ENCODE measurements at places on chromosomes 12 and 14.
A peak's percentile ranks its signal among the peaks of the same experiment; 100 is the strongest.

DNA sequence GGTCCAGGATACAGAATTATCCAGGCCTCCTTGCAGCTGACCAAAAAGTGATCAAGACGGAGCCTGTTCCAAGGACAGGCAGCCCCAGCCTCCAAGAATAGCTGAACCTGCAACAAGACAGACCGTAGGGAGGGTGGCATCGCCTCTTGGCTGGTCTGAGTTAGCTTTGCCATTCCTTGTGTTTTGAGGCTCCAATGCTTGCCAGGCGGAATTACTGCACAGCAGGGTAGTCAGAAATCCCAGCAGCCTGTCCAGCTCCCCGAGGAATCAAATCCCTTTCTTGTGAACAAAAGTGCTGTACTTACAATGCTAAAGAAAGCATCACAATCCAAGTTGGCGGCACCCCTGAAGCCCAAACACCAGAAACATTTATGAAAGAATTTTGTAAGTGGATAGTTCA is 246.9 kb downstream of the TMEM132C start:
- peak; percentile 22 for DNase-seq

- peak; percentile 44 for DNase-seq
These were observed 200.3 kb upstream of the CAND1 start for GRCh38 chr12:67068761-67069450.

DNA sequence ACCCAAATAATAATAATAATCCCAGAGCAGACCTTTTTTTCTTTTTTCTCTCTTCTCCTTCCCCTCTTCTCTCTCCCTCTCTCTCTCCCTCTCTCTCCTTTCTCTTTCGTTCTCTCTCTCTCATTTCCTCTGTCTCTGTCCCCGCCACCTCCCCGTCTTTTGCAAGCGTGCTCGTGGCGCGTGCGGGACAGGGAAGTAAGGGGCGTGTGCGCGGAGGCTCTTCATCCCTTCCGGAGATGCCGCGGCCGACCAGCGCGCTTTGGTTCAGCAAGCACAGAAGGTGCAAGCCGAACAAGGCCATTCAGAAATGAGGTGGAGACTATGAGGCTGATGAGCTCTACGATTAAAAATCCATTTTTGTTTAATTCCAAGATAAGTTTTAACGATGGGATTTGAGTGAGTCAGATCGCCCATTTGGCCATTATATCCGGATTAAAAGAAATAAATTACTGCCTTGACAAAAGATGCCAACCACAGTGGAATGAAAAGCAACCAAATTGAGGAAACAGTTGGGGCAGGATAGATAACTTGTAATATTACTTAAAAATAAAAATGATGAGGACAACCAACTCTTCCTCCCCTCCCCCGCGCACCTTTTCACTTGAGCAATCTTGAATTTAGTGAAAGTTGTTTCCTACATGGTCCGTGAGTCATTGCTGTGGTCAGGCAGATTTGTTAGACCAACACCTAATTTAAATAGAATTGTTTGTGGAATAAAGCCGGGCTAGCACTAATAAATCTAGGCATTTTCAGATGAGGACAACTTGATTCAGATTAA is 1.2 kb upstream of the AMIGO2 start:
- DNase-seq = peak; percentile 44

DNA sequence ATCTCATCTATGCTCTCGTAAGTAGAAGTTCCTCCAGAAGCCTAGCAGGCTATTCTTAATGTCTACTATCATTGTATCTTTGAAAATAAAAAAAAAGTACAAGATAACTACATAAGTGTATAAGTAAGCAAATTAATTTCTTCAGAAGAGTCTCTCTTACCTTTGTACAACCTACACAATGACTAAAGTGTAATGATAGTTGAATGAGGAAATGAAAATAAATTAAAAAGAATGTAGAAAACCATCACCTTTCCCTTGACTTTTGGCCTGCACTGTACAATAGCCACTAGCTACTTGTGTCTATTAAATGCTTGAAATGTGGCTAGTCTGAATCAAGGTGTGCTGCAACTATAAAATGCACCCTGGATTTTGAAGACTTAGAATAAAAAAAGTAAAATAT is 229.9 kb upstream of the FOXN3 start:
- no peak for DNase-seq

DNA sequence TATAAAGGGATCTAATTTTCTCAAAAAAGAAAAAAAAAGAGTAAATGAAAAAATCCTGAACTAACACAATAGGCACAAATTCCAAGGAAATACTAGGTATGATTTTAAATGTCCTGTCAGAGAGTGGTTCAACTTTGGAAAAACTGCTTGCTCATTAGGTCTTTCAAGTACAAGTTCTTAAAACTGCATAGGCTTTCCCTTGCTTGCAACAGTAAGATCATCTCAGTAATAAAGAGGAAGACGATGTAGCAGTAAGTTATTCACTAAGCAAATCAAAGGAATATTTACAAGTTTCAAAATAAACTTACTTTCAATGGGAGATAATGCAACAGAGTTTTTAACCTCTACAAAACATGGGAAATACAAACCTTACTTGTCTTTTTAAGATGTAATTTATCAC is 21.6 kb downstream of the CORO1C start:
- DNase-seq = no peak

GRCh38 chr12:14936224-14936861 is 2.0 kb downstream of the ERP27 start:
- DNase-seq = no peak

- DNase-seq = no peak
These were observed 17.2 kb downstream of the WSCD2 start for GRCh38 chr12:108146035-108146893.

- DNase-seq = no peak
These were observed 9.8 kb upstream of the DENND5B start for GRCh38 chr12:31600750-31601149.

GRCh38 chr12:15852383-15852782 is 29.8 kb upstream of the STRAP start:
- DNase-seq = no peak

- no peak for DNase-seq
These were observed 36.3 kb downstream of the SNRNP35 start for GRCh38 chr12:123494124-123494851.

GRCh38 chr14:104843442-104844305 is 21.4 kb upstream of the CEP170B start:
- DNase-seq = peak; percentile 70

DNA sequence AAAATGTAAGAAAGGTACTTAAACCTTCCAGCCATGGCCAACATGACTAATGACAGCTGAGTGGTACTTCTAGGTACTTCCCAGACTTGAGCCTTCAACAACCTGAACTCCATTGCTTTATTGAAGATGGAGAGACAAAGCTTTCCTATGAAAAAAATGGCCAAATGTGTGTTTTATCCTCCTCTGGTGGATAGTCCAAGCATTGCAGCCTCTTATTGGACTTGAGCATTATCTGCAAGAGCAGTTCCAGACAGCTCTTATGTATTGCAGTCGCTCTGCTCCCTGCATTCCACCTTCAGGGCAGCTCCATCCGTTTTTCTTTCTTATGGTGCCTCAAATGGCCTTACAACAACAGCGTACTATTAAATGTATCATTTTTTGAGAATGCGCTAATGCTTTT is 588.2 kb downstream of the NRXN3 start:
- DNase-seq = peak; percentile 40

DNA sequence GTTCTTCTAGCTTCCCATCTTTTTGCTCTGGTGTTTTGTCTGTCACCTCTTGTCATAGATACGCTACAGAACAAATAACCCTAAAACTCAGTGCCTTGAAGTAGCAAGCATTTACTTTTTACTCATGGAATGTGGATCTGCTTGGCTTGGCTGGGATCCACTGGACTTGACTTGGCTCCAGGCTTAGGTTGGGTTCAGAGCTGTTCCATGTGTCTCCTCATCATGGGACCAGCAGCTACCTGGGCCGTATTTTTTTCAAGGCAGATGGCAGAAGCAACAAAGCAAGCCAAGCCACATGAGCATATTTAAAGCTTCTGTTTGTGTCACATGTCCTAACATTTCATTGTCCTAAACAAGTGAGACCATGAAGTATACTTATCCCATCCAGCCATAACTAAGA is 48.7 kb upstream of the ATF1 start:
- DNase-seq = no peak

- DNase-seq = no peak
These were observed 299.6 kb downstream of the DPF3 start for GRCh38 chr14:72594099-72594901.

GRCh38 chr14:53500191-53500590 is 347.1 kb upstream of the DDHD1 start:
- DNase-seq = no peak

- no peak for DNase-seq
These were observed 438.8 kb upstream of the USP15 start for GRCh38 chr12:61821381-61821780.

- DNase-seq = no peak
These were observed 23.1 kb upstream of the C14orf180 start for GRCh38 chr14:104556256-104557021.

GRCh38 chr12:22287776-22288621 is 46.5 kb downstream of the ST8SIA1 start:
- DNase-seq = no peak

DNA sequence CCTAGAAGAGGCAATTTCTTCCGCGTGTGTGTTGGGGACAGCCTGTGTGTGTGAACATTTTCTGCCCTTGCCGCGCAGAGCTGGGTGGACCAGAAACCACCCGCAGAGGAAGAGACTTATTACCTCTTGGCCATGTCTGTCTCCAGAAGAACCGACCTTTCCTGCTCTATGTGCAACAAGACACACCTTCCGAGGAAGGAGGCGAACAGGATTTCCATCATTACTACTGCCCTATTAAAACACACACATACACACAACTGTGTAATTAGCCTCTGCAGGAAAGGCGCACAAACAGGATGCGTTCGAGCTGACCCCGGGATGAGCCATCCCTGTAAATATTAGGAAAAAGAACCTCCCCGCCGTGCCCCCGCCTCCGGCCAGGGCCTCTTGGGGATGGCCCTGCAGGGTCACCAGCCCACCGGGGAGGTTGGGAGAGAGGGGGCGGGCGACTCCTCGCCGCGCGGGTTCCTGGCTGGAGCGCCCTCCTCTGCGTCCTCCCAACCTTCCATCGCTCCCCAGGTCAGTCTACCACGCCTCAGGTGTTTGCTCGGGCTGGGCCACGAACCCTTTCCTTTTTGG is 484 bp upstream of the PRKCH start:
- no peak for DNase-seq

GRCh38 chr12:48118284-48118871 is 786 bp upstream of the PFKM start:
- DNase-seq = no peak

GRCh38 chr12:6796576-6796975 is 7.2 kb downstream of the CD4 start:
- DNase-seq = no peak

GRCh38 chr12:80912901-80913770 is 24.6 kb downstream of the LIN7A start:
- DNase-seq = no peak

DNA sequence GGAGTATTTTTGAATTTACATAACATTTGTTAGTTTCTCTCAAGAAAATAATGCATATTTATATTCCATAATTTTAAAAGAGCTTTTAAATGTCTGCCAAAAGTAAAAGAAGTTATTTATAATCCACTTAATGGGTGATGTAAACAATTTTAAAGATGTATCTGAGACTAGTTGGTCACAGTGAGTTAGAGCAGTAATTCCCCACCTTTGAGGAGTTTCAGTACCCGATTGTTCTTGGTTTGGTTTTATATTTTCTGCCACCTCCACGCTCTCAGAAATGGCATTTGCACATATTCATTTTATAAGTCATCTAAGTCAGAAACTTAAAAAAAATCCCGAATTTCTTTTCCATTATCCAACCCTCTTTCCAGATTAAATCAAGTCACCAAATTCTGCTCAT is 153.2 kb downstream of the SLC35F4 start:
- DNase-seq = no peak

DNA sequence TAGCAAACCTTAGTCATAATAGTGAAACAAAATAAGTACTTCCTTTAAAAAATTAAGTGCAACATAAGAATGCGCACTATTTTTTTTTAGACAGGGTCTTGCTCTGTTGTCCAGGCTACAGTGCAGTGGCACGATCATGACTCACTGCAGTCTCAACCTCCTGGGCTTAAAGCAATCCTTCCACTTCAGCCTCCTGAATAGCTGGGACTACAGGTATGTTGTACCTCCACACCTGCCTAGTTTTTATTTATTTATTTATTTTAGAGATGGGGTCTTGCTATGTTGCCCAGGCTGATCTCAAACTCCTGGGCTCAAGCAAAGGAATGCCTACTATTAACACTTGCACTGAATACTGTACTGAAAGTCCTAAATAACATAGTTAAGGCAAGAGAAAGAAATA is 93.8 kb downstream of the NUMB start:
- DNase-seq = no peak

- no peak for DNase-seq
These were observed 93.2 kb upstream of the OTX2 start for GRCh38 chr14:56903304-56903969.

DNA sequence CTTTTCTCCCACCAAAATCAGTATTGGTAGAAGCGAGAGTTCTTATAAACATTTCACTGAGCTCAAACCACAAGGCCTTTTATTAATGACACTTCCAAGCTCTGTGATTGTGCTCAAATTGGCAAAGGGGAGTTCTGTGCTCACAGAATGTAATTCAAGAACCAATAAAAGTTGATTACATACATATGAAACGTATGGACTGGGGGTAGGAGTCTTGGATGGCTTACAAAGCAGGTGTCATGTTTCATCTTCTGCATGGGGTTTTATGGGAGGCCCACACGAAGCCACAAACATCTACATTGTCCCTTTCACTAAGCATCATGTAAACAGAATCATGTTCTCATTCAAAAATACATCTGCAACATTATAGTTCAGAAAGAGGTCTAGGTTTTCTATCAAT is 828.3 kb downstream of the VRK1 start:
- no peak for DNase-seq

- DNase-seq = no peak
These were observed 112.7 kb downstream of the NT5DC3 start for GRCh38 chr12:103728323-103728722.

DNA sequence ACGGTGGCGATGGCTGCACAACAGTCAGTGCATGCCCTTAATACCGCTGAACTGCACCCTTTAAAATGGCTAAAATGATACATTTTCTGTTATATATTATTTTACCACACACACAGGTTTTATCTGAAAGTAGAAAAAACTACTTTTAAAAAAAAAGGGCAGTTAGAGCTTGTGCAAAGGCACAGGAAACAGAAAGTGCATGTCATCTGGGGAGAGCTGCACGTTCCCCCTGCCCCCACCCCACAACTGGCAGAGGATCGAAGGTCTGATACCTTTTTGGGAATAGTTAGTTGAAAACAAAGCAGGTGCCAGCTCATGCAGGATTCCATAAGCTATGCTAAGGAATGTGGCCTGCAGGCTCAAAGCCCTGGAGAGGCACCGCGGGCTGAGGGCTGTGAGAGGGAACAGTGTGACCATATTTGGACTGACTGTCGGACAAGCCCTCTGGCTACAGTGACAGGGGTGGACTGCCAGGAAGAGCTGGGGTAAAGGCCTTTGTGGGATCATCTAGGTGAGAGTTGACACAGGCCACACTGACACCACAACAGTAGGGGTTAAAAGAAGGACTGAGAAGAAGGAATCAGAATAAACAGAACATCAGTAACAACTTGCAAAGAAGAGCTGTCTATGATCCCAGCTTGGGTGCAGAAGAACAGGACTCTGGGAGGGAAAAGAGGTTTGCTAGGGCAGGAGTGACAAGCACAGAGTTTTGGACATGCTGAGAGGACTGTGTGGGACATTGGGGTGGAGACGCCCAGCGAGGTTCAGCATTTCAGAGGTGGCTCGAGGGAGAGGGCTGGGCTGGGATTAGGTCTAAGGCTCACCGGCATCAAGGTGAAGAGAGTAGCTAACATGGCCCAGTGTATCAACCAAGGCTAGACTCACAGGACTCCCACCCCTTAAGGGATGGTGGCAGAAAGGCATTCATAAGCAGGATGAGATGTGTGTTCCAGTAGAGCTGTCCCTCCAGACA is 54.6 kb downstream of the ACTN1 start:
- no peak for DNase-seq
